ENCODE measurements at places on chromosomes 3 and 15.

GRCh38 chr3:97969541-97969940, 2.7 kb downstream of the RIOX2 start:
- no peak for DNase-seq

- no peak for DNase-seq
Measured at GRCh38 chr3:44649709-44650108, 1.2 kb downstream of the ZNF35 start.

- no peak for DNase-seq
Measured at GRCh38 chr3:105504440-105504951, 137.8 kb downstream of the ALCAM start.

DNA sequence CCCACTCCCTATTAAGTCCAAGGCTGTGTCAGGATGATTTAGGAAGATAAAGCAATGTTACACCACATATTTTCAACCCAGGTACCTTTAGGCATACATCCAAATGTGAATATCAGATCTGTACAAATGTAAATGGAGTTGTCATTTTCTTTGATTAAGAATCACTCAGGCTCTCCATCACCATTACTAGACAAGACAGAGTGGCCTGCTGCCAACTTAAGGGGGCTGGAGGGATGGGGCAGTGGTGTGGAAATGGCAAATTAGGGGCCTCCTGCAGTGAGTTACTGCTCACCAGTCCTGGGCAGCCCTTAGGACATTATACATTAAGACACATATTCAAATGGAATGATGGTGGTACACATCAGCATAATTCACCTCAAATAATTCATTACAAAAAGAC, 211.0 kb downstream of the TNIK start:
- DNase-seq = no peak

DNA sequence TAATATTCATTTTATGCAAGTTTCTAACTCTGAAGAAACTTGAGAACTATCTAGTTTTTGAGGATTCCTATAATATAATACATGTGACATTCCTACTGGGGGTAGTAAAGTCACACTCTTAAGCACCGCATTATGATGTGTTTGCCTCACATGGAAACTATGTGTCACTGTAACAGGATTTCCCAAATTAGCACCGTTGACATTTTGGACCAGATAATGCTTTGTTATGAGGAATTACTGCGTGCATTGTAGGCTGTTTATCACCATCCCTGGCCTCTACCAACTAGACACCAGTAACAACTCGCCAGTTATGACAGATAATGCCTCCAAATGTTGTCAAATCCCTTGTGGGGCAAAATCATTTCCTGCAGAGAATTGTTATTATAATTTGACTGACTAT, 267.8 kb downstream of the RAP2B start:
- no peak for DNase-seq

GRCh38 chr15:98420837-98421236, 227.5 kb upstream of the IGF1R start:
- no peak for DNase-seq

GRCh38 chr3:27357665-27358258, 11.4 kb downstream of the NEK10 start:
- DNase-seq = peak; percentile 7

- no peak for DNase-seq
Measured at GRCh38 chr15:31551323-31551722, 224.7 kb downstream of the KLF13 start.

DNA sequence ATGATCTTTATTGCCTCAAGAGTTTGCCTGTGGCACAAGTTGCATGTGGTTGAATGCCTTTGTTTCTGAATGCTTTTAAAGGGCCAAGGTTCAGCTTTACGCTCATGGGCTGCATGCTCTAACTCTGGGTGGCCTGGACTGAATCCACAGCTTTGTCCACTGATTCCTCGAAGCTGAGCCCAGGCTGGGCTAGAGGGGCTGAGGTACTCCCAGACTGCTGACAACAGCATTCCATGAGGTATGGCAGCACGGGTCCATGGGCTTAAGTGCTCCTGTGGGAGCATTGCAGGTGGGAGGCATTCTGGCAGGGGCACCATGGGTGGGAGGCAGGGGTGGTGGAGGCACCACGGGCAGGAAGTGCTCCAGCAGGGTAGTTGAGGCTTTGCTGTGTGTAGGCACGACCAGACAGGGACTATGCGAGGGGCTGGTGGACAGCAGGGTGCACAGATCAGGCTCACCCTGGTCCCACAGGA, 61.6 kb downstream of the GLCE start:
- DNase-seq = no peak

- no peak for DNase-seq
Measured at GRCh38 chr3:127800508-127800907, 21.8 kb downstream of the MGLL start.

DNA sequence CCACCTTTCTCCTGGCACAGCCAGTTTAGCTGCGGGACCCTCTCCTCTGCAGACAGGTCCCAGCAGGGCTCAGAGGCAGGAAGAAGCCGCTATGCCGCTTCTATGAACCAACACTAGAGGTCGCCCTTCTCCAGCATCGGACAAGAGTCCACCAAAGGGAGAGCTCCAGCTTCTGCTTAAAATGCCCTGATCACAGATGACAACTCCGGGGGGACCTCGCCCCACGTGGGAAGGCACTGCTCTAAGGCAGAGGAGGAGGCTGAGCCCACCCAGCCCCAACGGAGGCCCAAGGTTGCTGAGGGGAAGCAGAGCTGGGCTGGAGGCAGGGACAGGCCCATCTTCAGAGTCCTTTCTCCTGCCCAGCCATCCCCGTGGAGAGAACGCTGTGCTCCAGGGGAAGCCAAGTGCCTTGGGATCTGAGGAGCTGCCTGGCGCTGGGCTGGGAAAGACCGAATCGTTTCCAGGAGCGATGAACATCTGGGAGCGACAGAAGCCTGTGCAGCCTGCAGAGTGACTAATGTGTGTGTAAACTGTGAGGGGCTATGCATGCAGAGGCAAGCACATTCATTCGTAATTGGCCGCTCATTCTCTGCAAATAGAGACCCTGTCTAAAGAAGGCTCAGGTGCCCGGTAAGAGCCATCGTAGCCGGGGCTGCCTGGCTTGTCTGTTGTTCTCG, 43.5 kb upstream of the BDH1 start:
- no peak for DNase-seq

DNA sequence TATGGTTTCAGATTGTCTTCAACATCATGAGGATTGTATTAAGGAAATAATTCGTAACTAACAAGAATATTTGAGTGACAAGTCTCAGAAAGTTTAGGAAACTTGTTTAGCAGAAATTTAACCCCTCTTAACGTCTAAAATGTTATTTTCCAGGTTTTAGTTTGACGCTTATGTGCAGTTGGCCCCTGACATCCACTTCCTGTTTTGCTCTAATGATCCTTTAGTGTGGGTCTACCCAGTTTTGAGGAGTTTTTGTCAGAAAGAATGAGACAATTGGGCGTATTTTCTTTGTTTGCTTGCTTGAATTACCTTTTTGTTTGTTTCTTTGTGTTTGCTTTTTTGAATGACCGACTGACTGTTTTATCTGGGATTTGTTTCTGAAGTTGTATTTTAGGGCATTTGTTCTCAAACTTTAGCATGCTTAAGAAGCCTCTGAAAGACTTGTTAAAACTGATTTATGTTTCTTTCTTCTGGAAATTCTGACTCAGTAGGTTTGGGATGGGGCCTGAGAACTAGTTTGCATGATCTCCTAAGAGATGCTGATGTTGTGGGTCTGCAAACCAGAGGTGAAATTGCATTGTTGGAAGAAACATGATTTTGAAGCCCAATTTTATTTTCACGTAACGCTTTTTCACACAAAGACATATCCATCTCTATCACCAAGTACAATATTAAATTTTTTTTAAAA, 20.6 kb downstream of the RBMS3 start:
- no peak for DNase-seq

DNA sequence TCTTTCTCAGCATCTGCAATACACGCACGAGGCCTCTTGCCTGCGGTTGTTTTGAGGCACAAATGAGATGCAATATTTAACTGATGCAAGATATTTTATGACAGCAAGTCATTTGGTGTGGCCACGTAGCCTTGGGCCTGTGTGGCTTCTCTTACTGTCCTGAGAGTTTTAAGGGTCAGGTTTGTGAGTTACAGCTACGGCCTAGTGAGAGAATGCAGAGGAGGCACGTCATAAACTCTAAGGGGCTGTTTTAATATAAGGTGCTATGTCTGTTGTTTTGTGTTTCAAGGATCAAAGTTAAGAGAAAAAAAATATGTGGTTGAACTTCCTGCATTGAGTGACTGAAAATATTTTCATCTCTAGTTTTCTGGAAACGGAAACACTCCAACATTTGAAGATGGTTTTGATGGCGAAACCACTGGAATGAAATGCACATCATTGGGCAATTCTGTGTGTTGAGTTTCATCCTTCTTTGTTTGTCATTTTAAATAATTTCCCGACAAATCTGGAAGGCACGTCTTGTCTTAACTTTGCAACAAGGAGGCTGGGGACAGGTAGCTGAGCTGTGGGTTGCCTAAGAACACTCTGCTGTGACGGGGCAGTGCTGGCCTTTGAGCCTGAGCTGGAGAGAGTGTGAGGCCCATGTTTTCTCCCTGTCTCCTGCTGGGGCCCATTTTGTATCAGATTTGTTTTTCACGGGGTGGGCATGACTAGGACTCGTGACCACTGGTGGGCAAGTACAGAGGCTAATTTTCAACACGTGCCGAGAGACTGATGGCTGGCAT, 5.1 kb downstream of the APBA2 start:
- no peak for DNase-seq

- DNase-seq = no peak
Measured at GRCh38 chr15:49190586-49190985, 20.5 kb downstream of the GALK2 start.

DNA sequence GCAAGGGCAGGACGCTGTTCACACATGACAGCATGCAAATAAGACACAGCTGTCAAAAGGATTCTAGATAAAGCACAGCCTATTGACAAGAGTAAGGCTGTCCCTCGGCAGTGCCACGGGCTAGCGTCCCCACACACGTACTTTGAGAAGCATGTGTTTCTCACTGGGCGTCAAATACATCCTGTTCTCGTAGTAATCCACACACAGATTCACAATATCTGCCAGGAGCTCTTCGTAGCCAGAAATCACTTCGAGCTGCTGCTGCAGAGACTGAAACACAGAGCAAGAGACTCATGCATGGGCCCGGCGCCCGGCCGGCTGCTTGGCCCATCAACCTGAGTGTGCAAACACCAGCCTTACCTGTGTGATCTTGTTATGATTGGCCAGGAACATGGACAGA, 41.1 kb downstream of the CYFIP1 start:
- DNase-seq = no peak

GRCh38 chr15:67178569-67179210, 75.8 kb downstream of the AAGAB start:
- DNase-seq = no peak

GRCh38 chr15:79208179-79208578, 74.3 kb upstream of the ANKRD34C start:
- DNase-seq = no peak

- DNase-seq = no peak
Measured at GRCh38 chr3:56624725-56625124, 58.3 kb downstream of the TASOR start.

DNA sequence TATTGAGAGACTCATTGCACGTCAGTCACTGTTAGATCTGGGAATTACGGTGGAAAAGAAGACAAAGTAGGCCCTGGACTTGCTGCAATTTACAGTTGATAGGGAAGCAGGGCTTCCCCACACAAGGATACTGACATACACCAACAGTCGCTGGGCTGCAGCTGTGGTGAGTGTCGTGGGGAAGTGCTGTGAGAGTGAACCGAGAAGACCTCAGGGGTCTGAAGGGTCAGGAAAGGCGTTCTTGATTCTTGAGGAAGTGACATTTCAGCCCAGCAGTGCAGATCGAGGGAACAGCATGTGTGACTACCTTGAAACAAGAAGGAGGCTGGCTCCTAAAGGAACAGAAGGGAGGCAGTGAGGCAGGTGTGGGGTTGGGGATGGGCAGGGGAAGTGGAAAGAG, 22.5 kb downstream of the MYZAP start:
- no peak for DNase-seq

- DNase-seq = no peak
Measured at GRCh38 chr3:123602325-123602724, 17.5 kb upstream of the HACD2 start.

DNA sequence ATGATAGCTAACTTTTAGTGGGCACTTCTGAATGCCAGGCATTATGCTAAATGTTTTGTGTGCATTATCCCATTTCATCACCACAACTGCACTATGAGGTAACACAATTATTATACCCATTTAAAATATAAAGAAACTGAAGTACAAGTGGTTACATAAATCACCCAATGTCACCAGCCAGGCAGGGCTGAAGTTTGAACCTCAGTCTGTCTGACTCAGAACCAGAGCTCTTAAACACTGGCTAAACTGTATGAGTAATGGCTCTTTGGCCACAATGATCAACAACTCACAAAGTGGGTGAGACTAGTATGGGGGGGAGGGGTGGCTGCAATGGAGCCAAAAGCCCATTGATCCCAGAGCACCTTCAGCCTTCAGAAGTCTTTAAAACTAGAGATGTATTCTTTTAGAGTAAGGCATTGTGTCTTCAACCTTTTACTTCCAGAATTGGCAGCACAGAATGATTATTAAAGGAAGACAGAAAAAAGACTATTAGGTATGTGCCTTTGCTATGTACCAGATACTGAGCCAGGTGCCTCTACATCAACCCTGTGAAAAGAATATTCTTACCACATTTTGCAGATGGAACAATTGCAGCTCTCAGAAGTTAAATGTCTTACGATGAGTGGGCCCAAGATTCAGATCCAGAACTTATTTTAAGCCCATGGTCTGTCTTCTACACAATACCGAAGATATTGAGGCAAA, 166.9 kb downstream of the UACA start:
- DNase-seq = no peak

DNA sequence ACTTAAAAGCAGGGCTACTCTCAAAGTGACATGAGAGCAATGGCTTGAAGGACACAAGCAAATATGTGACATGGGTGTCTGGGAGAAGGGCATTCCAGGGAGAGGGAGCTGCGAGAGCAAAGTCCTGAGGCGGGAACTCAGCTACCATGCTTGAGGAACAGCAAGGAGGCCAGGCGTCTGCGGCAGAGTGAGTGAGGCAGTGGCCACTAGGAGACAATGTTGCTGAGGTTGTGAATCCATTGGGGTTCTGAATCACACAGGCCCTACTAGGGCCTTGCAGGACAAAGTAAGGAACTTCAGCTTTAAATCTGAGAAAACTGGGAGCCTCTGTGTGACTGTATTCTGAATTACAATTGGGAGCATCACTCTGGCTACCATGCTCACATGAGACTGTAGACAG, 94.1 kb upstream of the PRICKLE2 start:
- DNase-seq = no peak

Data from effector CD8-positive, alpha-beta T cell (primary cell).